ENCODE measurements at places on chromosomes 13 and 19. TPM values are rescaled to one million over a fixed set of nuclear protein-coding genes. Genes with fewer than 3 reads are reported as not detected.
A peak's percentile ranks its signal among the peaks of the same experiment; 100 is the strongest.

DNA sequence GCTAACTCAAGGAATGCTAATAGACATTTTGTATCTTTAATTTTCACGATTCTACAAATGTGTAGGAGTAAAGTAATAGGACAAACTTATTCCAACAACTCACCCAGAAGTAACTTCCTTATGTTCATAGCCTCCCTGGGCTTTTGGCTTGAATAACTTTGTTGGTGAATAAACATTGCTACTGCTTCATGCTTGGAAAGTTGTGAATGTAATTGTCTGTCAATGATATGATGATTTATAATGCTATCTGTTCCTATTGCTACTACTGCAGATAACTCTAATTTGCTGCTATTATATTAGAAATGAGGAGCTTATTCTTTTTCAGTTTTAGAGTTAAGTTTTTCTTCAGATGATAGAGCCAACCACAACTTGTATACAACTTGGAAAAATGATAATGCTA, 307.7 kb downstream of the PCDH9 start:
- no peak for DNase-seq
- H3K4me1 ChIP-seq, result no peaks in the 10 kb centered on the region
- no peak overlapping the region for H3K4me3 ChIP-seq
- no peak overlapping the region for H3K27ac ChIP-seq
- H3K36me3 ChIP-seq, result no peaks in the 10 kb centered on the region

DNA sequence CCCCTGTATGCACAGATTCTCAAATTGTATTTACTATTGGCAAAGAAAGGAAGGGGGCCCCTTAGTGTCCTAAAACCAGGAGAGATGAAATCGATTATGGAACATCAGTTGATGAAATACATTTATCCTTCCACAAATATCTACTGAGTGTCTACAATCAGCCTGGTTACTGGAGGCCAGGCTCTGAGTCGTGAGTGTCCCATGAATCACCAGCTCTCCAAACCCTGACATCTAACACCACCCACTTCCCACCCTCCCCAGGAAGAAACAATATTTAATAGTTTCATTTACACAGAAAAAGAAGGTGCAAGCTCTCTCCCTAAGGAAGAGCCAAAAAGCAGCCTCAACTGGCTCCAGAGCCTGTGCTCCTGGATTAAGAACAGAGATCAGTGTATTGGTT, 25.2 kb downstream of the KCTD15 start:
- H3K4me3 ChIP-seq, result no peak overlapping the region
- no peaks in the 10 kb centered on the region for H3K36me3 ChIP-seq
- H3K27me3 ChIP-seq, result peaks cover 5% of the 10 kb centered on the region
- no peak for DNase-seq

DNA sequence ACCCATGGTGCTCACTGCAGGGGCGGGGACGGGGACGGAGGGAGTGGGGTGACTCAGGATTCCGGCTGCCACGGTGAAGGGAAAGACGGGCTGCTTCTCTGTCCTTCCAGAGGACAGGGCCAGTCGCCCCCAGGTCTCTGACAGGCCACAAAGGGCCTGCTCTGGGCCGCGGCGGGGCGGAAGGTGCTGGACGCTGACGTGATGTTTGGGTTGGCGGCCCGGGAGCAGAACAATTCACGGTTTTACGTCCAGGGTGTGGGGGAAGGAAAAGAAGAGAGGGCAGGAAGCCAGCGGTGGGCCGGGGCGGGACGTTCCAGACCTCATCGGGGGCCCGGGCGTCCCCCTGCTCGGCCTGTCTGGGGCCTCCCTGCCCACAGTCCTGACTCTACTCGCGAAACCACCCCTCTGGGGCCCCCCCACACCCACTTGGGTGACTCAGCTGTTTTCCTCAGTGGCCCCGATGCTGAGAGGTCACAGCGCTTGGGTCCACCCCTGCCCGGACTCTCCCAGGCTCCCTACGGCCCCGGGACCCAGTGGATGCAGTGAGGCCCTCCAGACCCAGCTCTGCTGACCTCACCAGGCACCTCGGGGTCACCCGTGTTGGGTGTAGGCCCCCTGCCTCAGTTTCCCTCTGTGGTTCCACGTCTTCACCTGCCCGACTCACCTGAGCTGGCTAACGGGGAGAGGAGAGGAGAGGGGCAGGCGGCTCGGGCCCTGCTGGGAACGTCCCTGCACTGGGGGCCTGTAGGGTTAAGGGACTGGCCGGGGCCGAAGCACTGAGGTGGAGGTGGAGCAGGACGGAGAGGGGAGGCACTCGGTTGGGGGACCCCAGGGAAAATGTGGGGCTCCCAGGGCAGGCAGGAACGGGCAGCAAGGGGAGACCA, 29.2 kb downstream of the PIP5K1C start:
- H3K27me3 ChIP-seq, result no peaks in the 10 kb centered on the region
- H3K27ac ChIP-seq, result peak overlapping the region; percentile 93
- H3K36me3 ChIP-seq, result no peaks in the 10 kb centered on the region
- peak; percentile 68 for DNase-seq

- peak overlapping the region; percentile 99 for H3K27ac ChIP-seq
- H3K4me1 ChIP-seq, result peaks cover 16% of the 10 kb centered on the region
- no peaks in the 10 kb centered on the region for H3K27me3 ChIP-seq
- peak; percentile 91 for DNase-seq
- H3K4me3 ChIP-seq, result no peak overlapping the region
- no peaks in the 10 kb centered on the region for H3K36me3 ChIP-seq
Measured at GRCh38 chr19:48319647-48320541, 5.5 kb upstream of the EMP3 start.

MEF2B gene
- total RNA-seq, result 0.95 TPM

ZNF880 gene
- total RNA-seq, result 16.7 TPM

ZSCAN4 gene
- not detected for total RNA-seq
